ENCODE measurements at places on chromosomes 11 and 22.

DNA sequence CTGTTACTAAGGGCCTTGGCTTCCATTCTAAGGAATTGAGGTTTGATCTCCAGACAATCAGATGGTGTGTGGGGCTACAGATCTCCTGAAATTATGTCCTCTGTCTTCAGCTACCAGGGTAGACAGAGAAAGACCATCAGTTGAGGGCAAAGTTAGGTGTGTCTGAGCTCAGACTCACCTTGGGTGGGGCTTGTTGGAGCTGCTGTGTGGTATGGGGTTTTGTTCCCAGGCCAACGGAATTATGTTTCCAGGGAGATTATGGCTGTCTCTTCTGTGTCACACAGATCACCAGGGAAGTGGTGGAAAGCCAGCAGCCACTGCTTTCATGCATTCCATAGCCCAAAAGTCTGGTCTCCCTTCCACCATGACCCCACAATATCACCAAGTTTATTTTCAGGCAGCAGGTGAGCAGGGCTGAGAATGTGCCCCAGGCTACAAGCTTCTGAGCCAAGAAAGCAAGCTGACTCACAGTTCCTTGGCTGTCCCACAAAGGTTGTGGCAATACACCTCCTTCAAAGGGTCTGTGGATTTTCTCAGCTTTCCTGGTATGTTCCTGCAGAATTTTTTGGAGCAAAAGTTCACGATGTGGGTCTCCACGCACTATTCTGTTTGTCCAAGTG lies 714.9 kb downstream of the LUZP2 start:
- no peak for DNase-seq

DNA sequence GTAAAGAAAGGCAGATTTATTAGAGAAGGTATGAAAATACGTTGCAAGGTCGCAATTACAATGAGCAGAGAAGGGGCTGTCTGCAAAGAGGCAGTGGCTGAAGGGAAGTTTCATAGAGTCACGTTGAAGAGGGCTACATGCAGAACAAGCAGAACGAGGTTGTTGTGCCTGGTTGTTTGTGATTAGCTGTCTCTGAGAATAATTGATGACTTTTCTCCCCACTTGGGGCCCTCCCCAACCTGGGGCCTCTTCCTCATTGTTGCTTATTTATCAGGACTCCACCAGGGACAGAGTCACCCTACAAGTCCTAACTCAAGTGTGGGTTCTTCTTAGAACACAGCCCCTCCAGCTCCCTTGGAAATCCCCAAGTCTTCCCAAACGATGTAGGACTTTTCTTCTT lies 29.1 kb downstream of the CSF2RB start:
- no peak for DNase-seq

GRCh38 chr22:49574205-49574880 lies 253.3 kb downstream of the BRD1 start:
- no peak for DNase-seq

DNA sequence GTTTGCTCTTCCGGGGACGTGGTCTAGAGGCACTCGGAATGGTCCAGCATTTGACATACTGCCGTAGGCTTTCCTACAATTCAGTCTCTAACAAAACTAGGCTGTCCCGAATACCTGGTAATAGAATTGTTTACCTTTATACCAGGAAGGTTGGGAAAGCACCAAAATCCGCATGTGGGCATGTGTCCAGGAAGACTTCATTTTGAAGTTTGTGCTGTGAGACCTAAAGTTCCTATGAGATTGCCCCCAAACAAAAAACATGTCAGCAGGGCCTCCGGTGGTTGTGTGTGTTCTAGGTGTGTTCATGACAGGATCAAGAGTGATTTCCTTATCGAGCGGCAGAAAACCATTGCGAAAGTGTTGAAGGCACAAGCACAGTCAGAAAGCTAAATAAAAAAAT lies 26.1 kb downstream of the HSPA8 start:
- no peak for DNase-seq

GRCh38 chr11:121881806-121882205 lies 234.2 kb downstream of the BLID start:
- no peak for DNase-seq

- no peak for DNase-seq
Observed at GRCh38 chr11:46391578-46392420, at the start of gene CHRM4. Gene CHRM4 (minus strand): TSS chr11:46391776. CDS start chr11:46386557, 5,219 bp downstream.

GRCh38 chr22:33247758-33248157 lies 189.6 kb upstream of the SYN3 start:
- no peak for DNase-seq

- DNase-seq, result no peak
Observed at GRCh38 chr11:107710301-107710700, 1.6 kb downstream of the SLN start.

DNA sequence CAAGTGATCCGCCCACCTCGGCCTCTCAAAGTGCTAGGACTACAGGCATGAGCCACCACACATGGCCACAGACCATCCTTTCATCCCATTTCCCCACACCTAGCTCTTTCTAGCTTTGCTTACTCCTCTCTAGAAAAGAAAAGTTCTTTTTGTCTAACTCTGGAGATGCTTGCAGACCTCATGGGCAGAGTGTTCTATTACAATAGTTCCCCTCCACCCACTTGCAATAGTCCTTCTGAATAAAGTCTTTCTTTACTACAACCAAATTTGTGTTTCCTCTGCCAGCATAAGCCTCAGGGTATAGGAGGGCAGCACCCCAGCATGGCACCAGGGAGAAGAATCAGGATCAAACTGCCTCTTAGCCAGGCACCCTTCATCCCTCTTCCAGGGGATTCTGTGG lies 18.8 kb upstream of the RTL6 start:
- DNase-seq, result no peak

DNA sequence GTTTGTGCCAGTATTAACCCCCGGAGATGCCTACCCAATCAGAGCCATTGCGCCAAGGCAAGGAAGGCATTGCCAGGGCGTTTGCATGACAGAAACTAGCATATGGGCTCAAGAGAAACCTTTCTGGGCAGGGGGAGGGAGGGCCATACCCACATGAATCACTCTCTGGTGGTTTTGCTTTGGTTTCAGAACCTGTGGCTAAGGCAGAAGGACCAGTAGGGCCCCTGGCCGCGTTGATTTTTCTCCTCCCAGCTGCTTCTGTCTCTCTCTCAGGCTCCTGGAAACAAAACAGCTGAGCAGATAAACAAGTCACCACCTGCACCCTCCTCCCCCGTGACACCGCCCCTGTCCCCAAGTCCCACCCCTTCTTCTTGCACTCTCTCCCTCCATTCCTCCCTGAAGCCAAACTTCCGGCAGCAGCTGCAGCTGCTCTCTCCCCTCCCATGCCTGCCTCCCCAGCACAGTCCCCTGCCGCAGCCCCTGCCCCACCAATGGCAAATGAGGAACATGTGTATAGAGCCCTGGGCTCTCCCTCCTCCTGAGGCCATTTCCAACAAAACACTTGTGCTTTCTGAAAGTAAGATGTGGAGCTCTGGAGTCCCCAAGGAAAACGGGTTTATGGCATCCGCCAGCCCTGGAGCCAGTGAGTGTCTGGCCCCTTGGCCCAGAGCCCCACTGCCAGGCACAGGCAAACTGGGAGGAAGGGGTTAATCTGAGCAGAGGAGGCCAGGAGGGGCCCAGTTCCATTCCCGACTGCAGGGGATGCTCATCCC lies 39.0 kb upstream of the ADA2 start:
- peak; percentile 4 for DNase-seq

GRCh38 chr11:94574193-94574961 lies 7.2 kb downstream of the PIWIL4 start:
- DNase-seq, result no peak

DNA sequence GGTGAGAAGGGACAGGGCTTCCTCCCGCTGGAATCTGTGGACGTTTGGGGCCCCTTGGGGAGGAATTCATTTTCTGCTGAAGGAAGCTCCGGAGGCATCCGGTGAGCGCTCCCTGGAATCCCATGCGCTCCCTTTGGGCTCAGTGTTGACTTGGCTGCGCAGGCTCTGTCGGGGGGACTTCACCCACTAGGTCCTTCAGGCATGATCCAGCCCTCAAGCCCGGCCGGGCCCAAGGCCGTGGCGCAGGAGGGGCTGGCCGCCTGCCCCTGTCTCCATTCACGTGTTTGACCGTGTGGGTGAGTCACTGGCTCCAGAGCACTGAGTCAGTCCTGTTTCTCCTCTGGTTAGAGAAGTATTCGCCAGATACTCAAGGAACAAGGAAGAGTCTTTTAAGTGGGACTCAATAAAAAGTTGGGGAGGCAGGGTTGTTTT lies 1.4 kb downstream of the CTTN start:
- DNase-seq, result no peak

GRCh38 chr11:134358165-134358855 lies 26.5 kb downstream of the GLB1L2 start:
- DNase-seq, result no peak

- DNase-seq, result peak; percentile 31
Observed at GRCh38 chr22:37428649-37429586, 1.6 kb upstream of the ELFN2 start.

DNA sequence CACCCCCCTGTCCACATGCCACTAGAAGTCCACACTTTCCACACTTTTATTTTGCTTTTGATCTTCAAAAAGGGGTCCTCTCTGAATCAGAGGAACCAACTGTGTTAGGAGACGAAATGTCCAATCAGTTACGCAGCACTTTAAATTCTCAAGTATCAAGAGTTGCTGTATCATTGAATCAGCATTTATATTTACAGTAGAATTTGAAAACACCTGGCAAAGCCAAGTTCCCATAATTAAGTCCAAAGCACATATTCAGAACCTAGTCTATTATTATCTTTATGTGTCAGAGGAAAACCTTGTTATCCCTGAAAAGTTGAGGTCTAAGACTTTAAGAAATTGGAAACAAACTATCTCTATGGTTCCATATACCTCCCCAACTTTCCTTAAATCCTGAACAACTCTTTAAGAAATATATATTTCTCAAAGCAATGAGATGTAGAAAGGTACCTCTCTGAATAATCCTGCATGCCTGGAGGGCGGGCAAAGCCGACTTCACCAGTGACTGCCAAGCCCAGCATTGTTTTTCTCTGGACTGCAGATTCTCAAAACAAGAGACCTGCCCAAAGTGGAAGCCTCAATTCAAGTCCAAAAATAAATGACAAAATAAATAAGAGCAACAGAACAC lies 75.9 kb upstream of the ARFGAP3 start:
- DNase-seq, result no peak

GRCh38 chr11:17542249-17542648 lies 2.0 kb downstream of the USH1C start:
- DNase-seq, result no peak

DNA sequence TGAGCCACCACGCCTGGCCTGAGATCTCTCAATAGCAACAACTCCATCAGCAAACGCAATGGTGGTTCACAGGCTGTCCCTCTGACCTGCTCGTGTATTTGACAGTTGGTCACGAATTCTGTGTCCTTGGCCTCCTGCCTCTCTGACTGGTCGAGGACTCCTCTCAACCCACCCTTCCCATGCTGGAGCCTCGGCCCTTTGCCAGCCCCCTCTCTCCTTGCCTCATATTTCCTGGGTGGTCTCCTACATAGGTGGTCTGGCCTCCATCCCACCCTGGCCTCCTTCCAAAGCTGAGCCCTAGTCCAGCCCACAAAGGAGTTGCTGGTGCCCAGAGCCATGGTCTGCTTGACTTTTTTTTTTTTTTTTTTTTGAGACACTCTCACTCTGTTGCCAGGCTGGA lies 11.4 kb upstream of the A4GALT start:
- DNase-seq, result no peak

DNA sequence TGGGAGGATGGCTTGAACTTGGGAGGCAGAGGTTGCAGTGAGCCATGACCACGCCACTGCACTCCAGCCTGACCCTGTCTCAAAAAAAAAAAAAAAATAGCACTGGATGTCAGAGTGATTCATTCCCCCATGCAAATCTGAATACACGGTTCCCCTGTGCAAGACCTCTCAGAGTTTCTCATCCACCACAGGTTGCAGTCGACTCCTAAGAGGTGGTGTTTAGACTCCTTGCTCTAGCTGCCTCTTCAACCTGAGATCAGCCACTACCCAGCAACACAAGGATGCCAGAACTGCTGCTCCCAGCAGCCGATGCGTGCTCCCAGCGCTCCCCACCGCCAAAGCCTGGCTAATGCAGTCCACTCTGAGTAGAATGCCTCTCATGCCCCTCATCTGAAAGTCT lies 97.5 kb downstream of the PARVA start:
- no peak for DNase-seq

DNA sequence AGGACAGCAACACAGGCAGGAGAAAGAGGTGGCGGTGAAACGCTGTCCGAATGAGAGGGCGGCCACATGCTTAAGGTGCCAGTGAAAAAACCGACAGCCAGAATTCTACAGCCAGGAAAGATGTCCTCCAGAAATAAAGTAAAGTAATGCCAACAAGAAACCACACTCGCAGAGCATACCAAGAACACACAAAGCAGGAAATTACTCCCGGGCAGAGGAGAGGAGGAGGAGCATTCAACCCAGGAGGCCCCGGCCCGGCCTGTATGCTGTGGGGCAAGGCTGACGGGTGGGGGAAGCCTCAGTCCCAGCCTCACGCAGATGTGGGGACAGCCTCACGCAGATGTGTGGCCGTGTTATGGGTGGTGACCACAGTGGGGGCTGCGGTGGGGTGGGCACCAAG lies 28.0 kb downstream of the CHID1 start:
- DNase-seq, result no peak

Data from stimulated activated CD8-positive, alpha-beta memory T cell treated with anti-CD3 and anti-CD28 coated beads, Interleukin-12 subunit alpha, Interleukin-12 subunit beta, amount 100 ng/mL, for 4 hours (primary cell).